ENCODE measurements at places on chromosomes 11 and 22. TPM values are rescaled to one million over a fixed set of nuclear protein-coding genes. Genes with fewer than 3 reads are reported as not detected.

DNA sequence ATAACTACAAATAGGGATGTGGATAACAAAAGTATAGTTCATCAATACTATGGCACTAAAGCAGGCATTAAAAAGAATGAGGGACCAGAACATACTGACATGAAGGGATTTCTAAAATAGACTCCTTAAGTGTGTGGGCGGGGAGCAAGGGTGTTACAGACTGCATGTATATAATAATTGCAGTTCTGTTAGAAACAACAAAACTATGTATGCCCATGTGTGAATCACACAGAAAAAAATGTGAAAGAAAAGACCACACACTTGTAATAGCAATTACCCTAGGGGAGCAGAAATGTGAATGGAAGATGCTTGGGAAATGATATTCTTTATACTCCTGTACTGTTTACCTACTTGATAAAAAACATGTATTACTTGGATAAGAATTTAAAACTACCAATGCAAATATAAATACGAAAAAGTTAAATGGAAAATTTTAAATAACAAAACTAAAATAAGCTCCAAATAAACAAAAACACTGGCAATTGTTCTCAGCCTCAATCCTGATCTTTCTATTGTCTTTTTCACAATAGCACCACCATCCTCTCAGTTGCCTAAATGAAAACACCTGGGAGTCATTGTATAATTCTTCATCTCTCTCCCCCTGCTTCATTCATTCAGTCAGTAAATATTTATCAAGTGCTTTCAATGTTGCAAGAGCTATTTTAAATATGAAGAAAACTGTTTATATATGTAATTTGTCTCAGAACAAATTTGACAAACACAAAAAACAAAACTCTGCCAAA is 129.8 kb downstream of the FCHSD2 start:
- H3K27me3 ChIP-seq: no peaks in the 10 kb centered on the region
- H3K27ac ChIP-seq: no peak overlapping the region
- no peak overlapping the region for H3K4me3 ChIP-seq
- H3K4me1 ChIP-seq: no peaks in the 10 kb centered on the region
- no peak for DNase-seq
- peaks cover 20% of the 10 kb centered on the region for H3K36me3 ChIP-seq

DNA sequence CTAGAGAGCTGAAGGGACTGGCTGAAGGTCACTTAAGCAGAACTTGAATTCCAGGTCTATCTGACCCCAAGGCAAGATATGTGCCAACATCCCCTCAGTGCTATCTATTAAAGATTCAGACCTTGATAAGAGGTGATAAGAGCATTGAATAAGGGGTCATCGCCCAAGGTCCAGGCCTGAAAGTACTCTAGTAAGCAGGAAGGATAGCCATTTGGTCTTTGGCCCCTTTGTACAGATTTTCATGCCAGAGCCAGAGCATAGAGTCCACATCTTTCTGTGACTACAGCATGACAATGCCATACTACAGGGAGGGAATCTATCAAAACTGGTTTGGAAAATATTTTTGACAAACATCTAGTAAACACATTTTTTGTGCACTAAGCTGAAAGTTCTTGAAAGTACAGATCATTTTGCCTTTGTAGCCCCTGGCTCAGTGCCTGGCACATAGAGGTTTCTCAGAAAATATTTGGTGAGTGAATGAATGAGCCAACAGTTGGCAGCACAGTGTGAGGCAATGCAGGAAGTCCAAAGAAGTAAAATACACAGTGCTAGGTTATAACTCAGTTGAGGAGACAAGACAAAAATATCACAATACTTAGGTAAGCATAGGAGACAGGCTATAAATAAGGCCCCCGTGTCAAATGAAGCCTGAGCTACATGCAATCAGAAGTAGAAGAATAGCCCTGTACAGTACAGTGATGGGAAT is 15.1 kb upstream of the RRAS2 start:
- H3K4me1 ChIP-seq: no peaks in the 10 kb centered on the region
- DNase-seq: no peak
- no peak overlapping the region for H3K4me3 ChIP-seq
- H3K36me3 ChIP-seq: no peaks in the 10 kb centered on the region

GRCh38 chr11:60370811-60371298 is 7.5 kb upstream of the MS4A7 start:
- peak overlapping the region; percentile 48 for H3K27ac ChIP-seq
- H3K4me1 ChIP-seq: peaks cover 9% of the 10 kb centered on the region
- H3K36me3 ChIP-seq: no peaks in the 10 kb centered on the region
- DNase-seq: no peak

DNA sequence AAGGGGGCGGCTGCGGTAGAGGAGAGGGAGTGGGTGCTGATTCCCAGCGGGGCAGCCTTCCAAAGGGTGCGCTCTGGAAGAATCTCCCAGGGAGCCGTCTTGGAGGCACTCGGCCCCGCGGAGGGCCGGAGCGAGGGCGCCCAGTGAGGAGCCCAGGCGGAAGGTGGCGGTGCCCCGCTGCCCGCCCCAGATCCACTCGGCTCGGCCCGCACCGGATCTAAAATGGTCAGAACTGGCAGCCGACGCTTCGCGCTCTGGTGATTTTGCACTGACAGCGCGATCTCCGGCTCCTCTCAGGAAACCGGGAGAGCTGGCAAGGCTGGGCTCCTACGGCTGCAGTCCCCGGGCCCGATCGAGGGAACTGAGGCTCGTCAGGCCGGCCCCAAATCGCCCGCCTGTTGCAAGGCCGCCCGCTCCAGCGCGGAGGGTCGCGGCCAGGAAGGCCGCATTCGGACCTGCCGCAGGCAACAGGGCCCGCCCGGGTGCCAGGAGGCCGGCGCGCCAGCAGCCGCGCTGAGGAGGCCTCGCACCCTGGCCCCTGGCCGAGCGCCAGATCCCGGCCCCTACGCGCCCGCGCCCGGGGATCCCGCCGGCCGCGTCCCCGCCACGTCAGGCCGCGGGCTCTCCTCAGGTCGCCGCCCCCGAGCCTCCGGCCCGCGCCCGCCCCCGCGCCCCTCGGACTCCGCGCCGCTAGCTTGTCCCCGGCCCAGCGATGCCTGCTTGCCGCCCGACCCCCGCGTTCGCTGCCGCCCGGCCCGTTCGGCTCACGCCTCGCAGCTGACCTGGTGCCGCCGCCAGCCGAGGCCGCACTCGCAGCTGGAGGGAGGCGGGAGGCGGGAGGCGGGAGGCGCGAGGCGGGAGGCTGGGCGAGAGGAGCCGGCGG is at the start of gene KLHL22:
Gene KLHL22, minus strand, starts transcription at position 818 of the 883 bp plus-strand sequence. CDS start 6,584 bp downstream, outside the sequence.
- H3K27ac ChIP-seq: peak within 1 kb of the TSS; percentile 92
- peak within 1 kb of the TSS; percentile 75 for H3K4me3 ChIP-seq
- peaks cover 38% of the 10 kb centered on the region for H3K4me1 ChIP-seq

- DNase-seq: no peak
- peaks cover 38% of the 10 kb centered on the region for H3K4me1 ChIP-seq
- H3K27ac ChIP-seq: peak overlapping the region; percentile 100
- peak overlapping the region; percentile 82 for H3K4me3 ChIP-seq
These were observed 605 bp upstream of the FDX1 start for GRCh38 chr11:110428956-110429730.

DNA sequence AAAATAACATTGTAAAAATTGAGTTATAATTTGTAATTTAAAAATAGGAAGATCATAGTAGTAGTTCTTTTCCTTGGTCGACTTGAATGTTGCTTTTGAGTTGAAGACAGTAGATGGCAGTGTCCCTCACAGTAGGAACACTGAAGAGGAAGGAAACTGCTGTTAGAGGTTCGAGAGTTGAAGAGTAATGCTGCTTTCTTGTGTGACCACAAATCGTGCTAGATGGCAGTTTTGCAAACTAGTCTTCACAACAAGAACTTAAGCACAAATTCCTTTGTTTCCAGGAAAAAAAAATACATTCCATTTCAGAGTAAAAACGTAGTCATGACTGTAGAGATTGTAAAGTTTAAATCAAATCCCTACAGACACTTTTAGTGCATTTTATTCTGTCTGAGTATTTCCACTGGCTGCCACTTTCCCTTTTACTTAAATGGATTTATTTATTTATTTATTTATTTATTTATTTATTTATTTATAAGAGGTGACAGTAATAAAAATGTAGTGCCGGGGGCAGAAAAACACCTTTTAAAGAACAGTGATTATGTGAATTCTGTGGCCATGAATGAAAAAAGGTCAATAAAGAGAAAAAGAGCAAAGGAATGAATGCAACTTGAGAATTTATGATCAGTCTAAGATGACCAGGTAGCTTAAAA is 54.6 kb downstream of the SPECC1L start:
- no peaks in the 10 kb centered on the region for H3K27me3 ChIP-seq
- peaks cover 11% of the 10 kb centered on the region for H3K36me3 ChIP-seq
- DNase-seq: peak; percentile 85
- H3K27ac ChIP-seq: no peak overlapping the region

DNA sequence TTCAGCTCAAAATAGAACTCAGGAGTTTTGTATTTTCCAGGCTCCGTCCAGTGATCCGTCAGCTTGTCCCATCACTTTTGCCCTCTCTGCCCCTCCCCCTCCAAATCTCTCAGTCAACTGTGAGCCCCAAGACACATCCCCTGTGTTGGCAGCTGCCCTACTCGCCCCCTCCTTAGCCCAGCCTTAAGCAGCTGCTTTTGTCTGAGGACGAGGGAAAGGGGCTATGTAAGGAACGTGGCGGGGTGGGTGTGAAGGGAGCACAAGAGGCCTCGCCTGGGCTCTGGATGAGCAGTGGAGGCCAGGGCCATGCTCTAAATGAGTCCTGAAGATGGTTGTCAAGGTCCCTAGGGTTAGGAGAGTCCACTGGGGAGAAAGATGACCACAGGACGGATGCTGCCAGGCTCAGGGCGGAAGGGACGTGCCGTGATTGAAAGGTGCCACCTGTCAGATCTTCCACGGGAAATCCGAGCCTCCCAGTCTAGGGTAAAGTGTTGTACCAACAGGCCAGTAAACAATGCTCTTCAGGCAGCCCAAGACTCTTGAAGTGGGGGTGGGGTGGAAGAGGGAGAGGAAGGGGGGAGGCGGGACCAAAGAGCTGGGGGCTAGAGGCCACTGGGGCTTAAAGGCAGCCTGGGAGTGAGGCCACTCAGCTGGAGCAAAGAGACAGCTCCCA is at the start of gene SMTNL1:
Gene SMTNL1, plus strand, starts transcription at position 649 of the 673 bp plus-strand sequence. CDS start 5,048 bp downstream, outside the sequence.
- no peaks in the 10 kb centered on the region for H3K4me1 ChIP-seq
- no peaks in the 10 kb centered on the region for H3K27me3 ChIP-seq
- H3K4me3 ChIP-seq: no peak within 1 kb of the TSS
- no peaks in the 10 kb centered on the region for H3K36me3 ChIP-seq
- no peak within 1 kb of the TSS for H3K27ac ChIP-seq

Gene TECTA
- total RNA-seq: 1.4 TPM
